ENCODE measurements at places on chromosomes 11 and 22.

DNA sequence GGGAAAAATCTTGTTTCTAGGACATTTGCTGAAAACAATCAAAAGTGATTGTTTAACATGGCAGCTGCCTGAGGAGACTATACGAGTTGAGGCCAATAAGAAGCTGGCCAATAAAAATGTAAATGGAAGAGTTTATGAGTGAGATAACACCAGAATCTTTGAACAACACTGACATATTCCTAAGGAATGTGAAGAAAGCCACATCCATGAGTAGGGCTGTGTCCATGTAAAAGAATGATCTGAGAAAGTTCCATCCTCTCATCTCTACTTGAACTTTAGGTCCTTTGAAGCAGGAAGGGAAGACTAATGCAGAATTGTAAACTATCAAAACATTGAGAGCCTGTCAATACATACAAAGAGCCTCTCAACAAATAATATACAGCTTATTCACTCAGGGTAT, 6.9 kb upstream of the CHORDC1 start:
- DNase-seq, result no peak

GRCh38 chr11:120231963-120232362, 8.0 kb upstream of the POU2F3 start:
- no peak for DNase-seq

DNA sequence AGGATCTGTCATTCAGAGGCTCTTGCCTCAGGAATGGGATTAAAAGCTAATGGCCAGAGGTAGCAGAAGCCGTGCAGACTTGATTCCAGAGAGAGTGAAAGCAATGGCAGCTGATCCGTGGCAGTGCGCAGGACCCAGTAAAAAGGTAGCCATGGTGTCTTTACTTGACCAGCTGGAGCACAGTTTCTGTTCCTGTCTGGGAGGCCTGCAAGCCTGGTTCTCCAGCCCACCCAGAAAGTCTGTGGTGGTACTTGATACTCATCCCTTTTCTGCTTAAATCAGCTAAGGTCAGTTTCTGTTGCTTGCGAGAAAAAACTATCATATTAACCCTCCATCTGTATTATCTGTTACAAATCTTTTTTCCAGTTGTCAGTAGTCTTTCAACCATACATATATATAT, 86.7 kb downstream of the RPS6KA4 start:
- no peak for DNase-seq

DNA sequence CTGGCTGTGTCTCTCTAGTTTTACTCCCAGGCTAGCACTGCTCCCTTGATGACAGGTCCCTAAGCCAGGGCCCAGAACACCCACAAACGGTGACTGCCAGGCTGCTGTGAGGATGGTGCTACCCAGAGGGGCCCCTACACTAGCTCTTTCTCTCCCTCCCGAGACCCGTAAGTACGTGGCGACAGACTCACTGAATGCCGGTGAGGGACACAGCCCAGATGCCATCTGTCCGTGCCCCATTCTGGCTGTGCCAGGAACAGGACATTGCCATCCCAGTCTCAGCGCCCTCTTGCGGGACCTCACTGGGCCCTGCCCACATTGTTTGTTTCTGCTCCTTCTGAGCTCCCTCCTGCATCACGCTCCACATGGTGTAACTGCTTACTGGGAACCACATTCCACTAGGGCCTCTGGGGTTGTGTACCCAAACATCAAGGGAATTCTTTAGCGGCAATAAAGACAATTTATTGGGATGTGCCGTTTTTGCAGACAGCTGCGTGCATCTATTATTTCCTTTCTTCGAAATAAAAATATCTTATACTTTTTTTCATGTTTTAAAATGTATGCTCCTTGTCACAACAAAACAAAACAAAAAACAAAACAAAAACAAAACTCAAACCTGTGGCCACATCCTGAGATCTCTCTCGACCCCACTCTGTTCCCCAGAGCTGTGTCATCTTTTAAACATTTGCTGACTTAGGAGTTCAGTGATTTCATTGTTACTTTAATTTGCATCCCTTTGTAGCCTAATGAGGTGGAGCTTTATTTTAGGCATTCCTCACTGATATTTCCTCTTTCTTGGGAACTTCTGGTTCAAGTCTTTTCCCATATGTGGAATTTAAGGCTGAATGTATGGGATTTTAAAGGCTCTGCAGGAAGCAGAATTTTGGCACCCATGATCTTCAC, 4.4 kb upstream of the TPCN2 start:
- peak; percentile 54 for DNase-seq

GRCh38 chr11:10325277-10326011, 20.6 kb downstream of the ADM start:
- DNase-seq, result no peak

DNA sequence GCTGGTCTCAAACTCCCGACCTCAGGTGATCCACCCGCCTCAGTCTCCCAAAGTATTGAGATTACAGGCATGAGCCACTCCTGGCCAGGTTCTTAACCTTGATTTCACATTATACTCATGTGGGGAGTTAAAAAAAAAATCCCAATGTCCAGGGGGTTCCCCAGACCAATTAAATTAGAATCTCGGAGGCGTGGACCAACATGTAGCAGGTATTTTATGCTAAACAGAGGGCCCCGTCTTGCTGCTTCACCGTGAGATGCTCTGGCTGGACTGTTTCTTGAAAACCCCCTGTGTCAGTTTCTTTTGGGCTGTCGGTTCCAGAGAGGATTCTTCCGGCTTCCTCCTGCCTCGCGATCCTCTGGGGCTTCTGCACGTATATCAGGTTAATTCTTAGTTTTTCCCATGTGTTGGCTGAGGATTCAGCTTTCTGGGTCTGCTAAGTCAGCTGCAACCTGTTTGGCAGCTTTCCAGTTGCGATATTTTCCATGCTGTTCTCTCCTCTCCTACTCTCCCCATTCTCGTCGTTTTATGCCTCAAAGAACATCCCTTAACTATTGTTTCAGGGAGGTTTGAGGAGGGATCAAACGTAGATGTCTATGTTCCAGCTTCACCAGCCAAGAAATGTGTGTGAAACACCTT, 50.6 kb upstream of the ACCSL start:
- no peak for DNase-seq

DNA sequence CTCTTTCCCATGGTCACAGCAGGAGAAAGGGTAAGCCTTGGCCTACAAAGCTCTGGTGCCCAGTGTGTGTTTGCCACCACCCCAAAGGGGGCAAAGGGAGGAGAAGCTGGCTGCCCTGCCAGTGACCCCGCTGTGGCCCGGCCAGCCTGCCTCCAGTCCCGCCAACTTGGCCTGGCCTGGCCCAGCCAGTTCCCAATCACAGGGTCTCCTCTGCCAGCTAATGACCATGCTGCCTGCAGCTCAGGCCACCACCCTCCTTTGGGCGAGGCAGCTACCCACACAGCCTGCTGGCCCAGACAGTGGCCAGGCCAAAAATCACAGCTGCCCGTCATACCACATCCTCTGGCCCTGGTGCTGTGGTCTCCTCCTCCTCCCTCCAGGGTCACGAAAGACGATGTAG, 5.1 kb downstream of the GDPD5 start:
- no peak for DNase-seq

- peak; percentile 12 for DNase-seq
These were observed 5.6 kb upstream of the WT1 start for GRCh38 chr11:32440916-32441315.

All from common myeloid progenitor, CD34-positive (primary cell).